RWPE1 (cell line): ENCODE measurements at places on chromosomes 16 and 17.
A peak's percentile ranks its signal among the peaks of the same experiment; 100 is the strongest.

DNA sequence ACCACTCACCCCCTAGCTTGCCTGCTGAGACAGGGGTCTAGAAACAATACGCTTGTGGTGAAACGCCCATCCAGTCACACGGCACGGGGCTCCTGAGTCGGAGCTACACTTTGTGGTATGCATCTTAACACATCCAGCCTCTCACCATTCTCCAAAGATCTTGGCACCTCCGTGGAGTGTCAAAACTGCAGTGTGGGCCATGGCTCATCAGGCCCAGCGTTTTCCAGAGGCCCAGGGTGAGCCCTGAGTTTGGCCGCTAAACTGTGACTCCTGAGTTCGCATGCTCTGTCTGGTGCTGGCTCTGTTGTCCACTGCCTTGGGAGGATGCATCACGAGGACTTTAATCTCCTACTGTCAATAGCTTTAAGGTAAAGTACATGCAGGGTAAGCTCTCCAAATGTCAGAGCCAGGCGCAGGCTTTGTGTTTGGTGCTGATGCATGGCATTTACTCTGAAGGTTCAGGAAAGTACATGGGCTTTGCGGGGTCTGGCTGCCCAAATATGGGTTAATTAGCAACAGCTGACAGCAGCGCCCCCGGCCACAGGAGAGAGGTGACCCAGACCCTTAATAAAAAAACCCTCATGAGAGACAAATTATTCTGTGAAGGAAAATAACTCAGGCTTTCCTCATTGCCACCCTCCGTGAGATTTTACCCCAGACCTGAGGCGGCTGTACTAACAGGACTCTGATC, 118.4 kb downstream of the CCDC182 start:
- DNase-seq, result no peak

DNA sequence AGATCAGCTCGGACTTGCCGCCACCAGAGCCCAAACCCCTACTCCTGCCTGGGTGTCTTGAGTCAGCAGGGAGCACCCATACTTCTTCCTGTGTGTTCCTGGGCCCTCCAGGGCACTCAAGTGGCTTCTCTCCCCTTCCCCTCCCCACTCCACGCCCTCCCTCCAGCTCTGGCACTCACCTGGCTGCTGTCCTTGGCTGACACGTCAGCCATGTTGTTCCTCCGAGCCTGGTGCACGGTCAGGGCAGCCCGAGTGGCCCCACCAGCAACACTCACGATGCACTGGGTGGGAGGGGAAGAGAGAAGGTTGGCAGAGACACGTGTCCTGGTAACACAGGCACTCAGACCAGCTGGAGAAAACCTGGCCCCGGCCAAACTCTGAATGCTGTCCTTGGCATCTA, 11.5 kb downstream of the RUSF1 start:
- no peak for DNase-seq

DNA sequence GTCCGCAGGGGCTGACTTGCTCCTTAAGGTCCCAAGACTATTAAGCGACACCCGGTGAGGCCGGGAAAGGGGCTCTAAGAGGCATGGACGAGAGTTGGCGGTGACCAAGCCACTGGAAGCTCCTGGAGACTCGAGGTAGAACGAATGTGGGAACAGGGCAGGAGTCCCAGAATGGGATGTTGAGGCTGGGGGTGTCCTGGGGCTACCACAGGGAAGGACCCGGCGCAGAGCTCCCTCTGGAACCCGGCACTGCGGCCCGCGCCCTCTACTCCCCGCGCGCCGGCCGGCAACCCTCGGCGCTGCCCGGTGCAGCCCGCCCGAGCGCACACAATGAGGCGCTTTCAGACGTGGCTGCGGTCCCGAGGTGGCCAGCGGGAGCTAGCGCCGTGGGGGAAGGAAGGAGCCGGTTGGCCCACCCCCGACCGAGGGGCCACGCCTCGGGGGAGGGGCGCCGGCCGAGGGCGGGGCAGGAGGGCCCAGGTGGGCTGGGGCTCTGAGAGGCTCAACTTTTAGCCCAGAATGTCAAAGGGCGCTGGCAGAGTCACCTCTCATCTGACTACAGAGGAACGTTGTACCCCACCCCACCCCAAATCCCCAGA, at the start of gene CHST6:
Gene CHST6 (minus strand): TSS at position 366 of the 599 bp plus-strand sequence. CDS start 15,613 bp downstream, outside the sequence.
- DNase-seq, result no peak

DNA sequence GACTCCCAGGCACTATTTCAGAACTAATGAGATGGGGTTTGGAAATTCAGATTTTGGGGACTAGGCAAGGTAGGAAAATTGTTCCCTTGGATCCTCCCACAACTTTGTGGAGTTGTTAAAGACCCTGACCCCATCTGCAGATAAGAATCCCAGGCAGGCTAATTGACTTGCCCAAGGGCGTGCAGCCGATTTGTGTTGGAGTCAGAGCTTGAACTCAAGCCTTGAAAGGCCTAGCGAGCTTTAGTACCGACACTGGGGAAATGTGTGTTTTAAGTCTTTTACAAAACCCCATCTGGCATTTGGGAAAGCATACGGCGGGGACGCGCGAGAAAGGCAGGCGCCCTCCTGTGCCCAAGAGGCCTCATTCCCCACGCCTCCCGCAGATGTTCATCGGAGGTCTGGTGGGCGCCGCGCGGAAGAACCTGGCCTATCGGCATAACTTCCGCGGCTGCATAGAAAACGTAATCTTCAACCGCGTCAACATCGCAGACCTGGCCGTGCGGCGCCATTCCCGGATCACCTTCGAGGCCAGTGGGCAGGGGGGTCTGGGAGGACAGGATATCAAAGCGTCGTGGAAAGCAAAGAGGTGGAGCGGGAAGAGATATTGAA, 4.3 kb downstream of the CNTNAP1 start:
- no peak for DNase-seq

GRCh38 chr16:75333721-75334163, 82.3 kb upstream of the BCAR1 start:
- DNase-seq, result no peak

DNA sequence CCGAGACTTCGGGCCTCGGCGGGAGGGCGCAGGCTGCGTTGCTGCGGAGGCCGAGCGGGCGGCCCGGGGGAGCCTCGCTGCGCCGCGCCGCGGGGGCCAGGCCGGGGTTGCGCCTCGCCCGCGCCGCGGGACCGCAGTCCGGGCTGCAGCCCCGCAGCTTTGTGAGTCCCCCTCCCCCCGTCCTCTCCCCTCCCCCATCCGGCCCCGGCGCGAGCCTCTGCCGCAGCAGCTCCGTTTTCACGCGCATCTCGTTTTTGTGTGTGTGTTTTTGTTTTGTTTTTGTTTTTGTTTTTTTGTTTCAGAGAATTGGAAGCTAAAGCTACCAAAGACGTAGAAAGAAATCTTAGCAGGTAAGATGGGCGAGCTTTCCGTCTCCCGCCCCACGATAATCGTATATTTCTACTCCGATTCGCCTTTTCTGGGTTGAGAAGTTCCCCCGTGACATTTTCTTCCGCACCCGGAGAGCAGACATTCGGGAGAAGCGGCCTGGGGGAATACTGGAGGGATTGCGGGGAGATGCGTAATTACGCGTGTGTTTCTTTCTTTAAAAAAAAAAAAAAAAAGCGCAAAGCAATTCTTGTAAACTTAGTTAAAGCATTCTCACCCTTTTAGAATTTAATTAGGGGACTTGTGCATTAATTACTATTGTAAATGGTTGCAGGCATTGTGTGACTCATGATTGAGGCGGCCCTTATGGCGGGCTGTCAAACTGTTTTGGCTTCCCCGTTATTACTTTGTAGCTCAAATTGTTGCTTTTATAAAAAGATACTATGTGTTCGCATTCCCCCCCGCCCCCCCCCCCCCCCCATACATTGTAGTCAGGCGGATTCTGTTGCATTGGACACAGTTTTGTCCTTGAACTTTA, 732 bp downstream of the TNRC6A start:
- peak; percentile 49 for DNase-seq

DNA sequence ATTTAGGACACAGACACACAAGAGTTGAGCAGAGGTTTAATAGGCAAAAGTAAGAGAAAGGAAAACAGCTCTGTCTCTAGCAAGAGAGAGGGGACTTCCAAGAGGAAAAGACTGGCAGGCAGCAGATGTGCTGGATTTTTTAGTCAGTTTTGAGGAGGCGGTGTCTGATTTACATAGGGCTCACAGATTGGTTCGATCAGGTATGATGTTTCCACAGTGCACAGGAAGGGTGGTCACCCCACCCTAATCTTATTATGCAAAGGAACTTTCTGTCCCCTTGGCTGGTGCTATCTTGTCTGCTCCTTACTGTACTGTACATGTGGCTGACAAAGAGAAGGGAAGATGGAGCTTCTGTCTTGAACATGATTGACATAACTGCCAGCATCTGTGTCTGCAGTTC, 25.3 kb downstream of the BFAR start:
- DNase-seq, result no peak
